ENCODE measurements at places on chromosomes 2 and 18.

GRCh38 chr2:207395535-207396251, 134.1 kb upstream of the CREB1 start:
- no peak for DNase-seq

GRCh38 chr18:3605486-3605952, 155.5 kb downstream of the TGIF1 start:
- DNase-seq = no peak

GRCh38 chr18:73639788-73640187, 507.8 kb downstream of the FBXO15 start:
- no peak for DNase-seq

DNA sequence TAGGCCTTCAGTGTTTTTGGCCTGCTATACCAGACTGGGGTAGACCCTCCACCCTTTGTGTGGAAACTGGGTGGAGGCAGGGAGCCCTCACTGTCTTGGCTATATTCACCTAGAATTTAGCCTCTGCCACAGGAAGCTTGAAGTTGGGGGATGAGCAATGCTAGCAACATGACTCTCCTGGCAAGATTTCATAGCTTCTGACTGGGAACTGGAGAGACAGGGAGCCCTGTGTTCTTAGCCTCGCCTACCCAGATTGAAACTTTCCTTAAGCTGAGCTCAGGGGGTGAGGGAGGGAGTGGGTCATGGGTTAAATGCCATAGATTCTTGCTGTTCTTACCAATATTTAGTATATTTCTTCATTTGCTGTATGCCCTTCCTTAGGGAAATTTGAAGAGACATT, 46.8 kb upstream of the FAM98A start:
- DNase-seq = no peak

- DNase-seq = no peak
Measured at GRCh38 chr18:71287268-71287667, 998.4 kb downstream of the SOCS6 start.

- DNase-seq = no peak
Measured at GRCh38 chr2:12448846-12449505, 267.8 kb upstream of the TRIB2 start.

DNA sequence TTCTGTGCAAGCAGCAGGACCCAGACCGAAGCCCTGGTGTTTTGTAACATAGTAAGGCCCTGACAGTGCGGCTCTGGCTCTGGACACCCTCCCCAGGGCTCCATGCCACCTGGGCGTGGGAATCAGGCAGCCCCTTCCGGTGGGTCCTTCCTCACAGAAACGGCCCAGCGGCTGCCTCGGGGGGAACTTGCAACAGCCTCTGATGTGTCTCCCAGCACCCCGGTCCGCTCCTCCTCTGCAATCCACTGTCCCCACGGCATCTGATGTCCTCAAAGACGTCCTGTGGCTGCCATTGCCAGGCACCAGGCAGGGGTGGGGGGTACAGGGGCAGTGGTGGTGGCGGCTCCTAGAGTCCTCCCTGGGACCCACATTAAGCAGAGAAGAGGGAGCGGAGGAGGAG, 58.8 kb downstream of the CENPO start:
- no peak for DNase-seq

DNA sequence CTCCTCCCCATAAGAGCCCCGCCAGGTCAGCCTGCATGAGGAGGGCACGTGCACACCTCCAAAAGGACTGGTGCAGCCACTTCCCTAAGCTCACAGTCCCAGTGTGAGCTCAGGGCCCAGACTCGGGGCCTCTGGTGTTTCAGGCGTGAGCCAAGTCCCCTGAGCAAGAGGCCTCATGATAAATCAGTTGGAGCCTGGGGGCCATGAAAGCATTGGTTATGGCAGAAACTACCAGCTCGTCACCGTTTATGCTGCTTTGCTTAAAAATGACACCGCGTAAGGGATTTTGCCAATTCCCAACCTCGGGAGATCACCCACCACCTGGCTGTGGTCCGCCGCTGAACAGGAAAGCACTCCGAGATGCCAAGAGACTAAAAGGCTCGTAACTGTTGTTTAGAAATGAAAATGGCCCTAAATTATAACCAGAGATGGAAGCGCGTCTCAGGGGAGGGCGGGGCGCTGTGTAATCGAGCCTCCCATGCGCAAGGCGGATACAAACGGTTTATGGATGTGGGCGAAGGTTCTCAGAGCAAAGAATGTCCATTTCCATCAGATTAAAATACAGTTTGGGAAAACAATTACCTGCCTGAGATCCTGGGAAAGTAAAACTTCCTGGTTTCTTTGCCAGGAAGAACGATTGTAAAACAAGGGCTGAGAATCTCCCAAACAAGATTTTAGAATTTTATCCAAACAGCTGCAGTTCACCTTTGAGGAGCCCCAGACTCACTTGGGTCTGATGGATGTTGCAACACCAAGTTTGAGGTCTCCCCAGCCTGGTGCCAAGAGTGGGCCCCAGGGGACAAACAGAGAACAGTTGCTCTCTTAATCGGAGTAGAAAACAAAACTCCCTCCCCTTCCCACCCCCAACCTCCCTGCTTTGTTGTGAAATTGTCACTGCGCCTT, 141.4 kb downstream of the BCL2 start:
- DNase-seq = no peak

- DNase-seq = no peak
Measured at GRCh38 chr2:174878537-174879147, 114.4 kb upstream of the CHRNA1 start.

DNA sequence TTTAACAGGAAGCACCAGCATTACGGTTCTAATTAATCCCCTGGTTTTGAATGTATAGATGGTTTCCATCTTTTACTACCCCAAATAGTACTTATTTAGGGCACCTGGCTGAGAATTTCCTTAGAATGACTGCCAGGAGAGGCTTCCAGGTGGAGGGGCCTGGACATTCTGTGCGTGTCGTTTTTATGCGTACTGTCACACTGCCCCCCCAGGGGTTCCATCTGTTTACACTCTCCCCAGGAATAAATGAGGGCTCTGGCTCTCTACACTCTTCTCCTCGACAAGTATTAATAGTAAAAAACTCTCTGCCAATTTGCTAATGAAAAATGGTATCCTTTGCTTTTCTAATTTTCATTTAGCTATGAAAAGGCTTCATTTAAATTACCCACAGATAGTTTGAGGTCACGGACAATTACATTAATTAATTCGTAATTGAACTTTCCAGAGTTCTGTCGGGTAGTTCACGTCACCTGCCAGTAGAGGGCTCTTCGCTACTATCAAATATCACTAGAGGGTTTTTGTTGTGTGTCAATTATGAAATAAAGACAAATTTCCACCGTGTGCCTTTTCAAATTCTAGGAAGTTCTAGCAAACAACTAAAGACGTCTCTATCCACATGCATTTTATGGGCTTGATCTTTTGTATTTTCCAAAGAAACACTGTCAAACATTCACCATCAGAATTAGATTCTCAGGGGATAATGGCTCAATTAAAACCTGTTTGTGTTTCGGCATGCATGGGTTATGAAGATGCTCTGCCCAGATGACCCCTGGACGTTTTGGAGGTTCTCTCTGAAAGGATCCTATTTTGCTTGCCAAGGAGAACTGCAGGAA, 88.8 kb upstream of the ASB18 start:
- DNase-seq = no peak

GRCh38 chr2:112290088-112290487, 14.7 kb downstream of the ZC3H6 start:
- DNase-seq = no peak

- DNase-seq = no peak
Measured at GRCh38 chr2:142426064-142426463, 295.2 kb upstream of the LRP1B start.

DNA sequence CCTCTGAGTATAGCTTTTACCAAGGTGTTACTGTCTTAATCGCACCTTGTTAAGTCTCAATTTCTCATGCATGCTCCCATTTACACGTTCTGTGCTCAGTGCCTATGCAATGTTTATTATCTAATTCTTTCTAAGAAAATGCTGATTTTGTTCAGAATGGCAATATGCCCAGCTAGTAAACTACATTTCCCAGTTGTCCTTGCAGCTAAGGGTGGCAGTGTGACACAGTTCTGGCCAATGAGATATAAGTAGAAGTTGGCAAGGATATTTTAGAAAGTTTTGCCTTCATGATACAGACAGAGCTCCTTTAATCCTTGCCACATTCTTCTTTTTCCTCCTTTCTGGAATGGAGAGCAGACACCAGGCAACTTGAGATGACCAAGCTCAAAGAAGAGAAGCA, 45.3 kb downstream of the POLE4 start:
- no peak for DNase-seq

GRCh38 chr18:58525517-58525916, 103.4 kb downstream of the ALPK2 start:
- DNase-seq = no peak

- DNase-seq = peak; percentile 85
Measured at GRCh38 chr18:11981192-11981542, at the start of gene IMPA2. TSS of gene IMPA2 (plus strand) at chr18:11981507. CDS start at chr18:11981670, 163 bp downstream.

- no peak for DNase-seq
Measured at GRCh38 chr2:104867813-104868504, 14.0 kb downstream of the POU3F3 start.

DNA sequence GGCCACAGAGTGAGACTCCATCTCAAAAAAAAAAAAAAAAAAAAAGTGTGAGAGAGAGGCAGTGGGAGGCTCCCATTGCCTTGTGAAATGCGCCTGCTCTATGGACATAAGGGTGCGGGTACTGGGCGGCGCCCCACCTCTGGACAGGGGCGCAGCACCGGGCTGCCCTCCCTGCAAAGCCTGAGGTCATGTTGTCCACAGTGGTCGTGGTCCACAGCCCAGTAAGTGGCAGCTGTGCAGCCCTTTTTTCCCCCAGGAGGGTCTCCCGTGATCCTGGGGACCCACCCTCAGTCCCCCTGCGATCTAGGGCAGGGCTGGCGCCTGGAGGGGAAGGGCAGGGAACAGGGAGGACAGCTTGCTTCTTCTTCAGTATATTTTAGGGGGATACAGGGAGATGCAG, 37.8 kb downstream of the LPIN1 start:
- no peak for DNase-seq

- no peak for DNase-seq
Measured at GRCh38 chr2:218368621-218369153, 12.0 kb downstream of the CATIP start.
